ENCODE measurements at places on chromosomes 3 and 15.

DNA sequence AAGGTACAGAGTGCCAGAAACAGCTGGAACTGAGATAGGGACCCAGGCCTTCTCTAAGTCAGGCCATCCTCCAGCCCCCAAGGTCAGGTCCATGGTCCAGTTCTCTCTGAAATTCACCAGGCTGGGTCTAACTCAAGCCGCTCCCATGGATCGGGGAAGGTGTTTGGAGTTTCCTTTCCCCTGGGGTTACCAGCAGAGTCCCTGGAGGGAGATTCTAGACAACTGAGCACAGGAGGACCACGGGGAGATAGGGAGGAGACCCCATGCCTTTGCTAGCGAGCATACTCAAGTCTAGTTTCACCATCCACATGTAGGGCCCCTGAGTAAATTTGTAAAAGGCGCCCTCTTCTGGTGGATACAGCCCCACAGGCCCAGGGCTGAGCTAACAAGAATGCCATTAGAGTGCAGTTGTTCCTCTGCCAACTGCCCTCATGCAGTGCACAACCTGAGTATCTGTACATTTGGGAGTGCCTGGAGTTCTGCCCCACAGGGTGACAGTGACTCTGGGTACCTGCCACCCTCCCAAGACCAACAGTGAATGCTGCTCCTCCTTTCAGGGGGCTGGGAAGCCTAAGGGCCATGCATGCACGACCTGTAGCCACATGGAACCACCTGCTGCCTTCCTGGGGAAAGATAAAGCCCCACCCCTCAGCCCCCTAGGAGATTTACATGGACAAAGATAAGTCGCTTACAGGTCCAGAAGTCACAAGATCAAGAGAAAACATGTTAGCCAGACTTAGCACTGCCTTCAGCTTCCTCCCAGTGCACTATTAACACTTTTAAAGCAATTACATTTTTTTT lies 89.0 kb downstream of the IQSEC1 start:
- DNase-seq = peak; percentile 57

- peak; percentile 36 for DNase-seq
These were observed 4.0 kb upstream of the SMCO1 start for GRCh38 chr3:196518966-196519717.

- no peak for DNase-seq
These were observed 789.8 kb downstream of the NAALADL2 start for GRCh38 chr3:175648899-175649298.

DNA sequence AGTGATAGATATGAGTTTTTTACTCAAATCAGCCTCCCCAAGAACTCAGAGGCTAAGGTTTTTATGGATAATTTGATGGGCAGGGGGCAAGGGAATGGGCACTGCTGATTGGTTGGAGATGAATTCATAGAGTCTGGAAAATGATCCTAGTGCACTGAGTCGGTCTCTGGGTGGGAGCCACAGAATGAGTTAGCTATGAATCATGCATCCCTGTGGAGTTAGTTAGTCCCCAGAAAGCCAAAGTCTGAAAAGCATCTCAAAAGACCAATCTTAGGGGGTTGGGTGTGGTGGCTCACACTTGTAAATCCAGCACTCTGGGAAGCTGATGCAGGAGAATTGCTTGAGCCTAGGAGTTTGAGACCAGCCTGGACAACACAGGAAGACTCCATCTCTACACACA lies 516.1 kb downstream of the AGBL1 start:
- DNase-seq = no peak

DNA sequence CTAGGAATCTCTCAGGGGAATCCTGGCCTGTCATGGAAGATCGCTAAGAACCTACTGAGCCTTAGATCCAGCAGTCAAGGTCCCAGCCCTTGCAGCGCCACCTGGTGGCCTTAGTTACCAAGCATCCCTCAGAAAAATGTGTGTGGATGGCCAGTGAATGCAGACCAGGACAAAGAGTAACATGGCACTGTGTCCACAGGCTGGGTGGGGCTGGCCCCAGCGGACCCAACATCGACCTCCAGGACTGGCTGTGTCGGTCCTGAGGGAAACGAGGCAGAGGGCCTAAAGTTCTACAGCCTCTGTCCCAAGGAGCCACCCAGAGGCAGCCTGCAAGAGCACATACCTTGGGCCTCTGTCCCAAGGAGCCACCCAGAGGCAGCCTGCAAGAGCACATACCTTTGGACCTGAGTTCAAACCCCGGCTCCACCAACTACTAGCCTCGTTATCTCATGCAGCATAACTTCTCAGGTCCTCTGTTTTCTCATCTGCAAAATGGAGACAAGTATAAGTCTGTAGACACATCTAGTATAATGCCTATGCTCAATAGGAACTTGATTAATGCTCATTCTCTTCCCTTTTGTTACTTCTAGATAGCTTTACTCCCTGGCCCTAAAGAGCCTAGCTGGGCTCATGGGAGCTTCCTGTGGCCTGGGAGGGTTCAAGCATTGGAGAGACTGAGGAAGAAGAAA lies 57.5 kb upstream of the HERC1 start:
- DNase-seq = peak; percentile 75

DNA sequence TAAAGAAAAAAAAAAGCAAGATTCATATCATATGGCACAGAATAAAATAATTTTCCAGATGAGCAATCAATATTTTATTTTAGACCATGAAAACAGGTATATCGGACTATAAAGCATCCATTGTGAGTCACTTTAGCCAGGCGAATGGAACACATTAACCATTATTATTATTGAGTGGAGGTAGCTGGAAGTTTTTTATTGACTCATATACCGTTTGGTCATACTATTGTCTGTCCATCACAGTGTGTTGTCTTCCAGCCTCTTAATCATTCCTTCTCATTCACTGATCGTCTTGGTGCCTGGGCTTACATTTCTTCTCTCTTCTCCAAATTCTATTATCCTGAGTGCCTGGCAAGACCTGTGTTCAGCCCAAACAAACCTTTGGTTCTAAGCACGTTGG lies 634.8 kb downstream of the MECOM start:
- DNase-seq = no peak

- DNase-seq = no peak
These were observed 95.7 kb downstream of the ANO10 start for GRCh38 chr3:43525941-43526607.

- no peak for DNase-seq
These were observed 15.3 kb upstream of the RPL32 start for GRCh38 chr3:12856626-12857025.

- DNase-seq = peak; percentile 1
These were observed 392.0 kb upstream of the RORA start for GRCh38 chr15:61621146-61621545.

DNA sequence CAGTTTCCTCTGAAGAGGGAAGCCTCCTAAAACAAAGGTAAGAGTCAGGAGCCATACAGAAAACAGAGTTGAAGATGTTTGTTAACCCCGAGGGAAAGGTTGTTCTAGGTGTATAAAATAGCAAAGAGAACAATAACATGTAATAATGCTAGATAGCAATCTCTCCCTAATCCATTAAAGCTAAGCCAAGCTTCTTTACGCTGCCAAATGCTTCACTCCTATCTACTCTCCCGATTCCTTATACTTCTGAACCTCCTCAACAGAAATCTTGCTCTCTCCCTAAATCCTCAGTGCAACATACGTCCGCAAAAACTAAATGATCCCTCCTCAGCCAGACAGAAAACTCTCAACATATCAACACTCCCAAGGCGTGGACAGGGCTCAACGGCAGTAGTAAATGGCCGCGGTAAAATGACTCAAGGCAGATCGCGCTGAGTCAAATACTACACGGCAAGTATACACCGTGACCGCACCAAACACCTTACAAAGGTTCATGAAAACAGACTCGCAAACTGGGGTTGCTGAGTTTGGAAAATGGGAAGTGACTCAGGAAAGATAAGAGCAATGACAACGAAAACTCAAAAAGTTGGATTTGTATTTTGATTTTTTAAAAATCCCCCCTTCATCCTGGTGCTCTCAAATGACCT lies 682 bp downstream of the CLDND1 start:
- peak; percentile 46 for DNase-seq

DNA sequence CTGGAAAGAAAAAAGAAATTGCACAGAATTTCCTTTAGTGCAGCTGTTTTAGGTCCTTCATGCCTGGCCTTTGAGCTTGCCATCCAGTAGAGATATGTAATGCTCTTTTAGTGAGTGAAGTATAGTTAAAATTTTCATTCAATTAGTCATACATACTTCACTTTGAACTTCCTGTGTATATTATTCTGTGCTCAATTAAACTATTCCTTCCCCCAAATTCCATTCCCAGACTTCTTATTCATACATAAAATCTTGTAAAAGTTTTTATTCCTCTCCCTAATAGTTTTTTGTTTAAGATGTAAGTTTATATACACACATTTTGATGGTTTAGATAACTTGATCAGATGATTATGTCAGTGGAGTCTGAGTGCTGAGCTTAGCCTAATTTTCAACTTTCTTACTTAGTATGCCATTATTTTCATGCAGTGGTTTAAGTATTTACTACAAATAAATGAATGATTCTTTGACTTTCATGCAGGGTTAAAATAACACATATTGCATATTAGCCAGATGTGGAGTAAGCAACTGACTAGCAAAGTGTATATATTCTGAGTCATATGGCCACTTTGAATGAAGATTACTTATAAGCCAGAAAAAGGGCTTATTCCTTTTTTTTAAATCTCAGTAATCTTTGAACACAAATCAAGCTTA lies 42.5 kb upstream of the ABHD10 start:
- DNase-seq = no peak

Measured in stimulated activated CD4-positive, alpha-beta T cell treated with anti-CD3 and anti-CD28 coated beads, Interleukin-12 subunit alpha, Interleukin-12 subunit beta, amount 100 ng/mL, for 4 hours (primary cell).